ENCODE measurements at places on chromosomes 1 and 21.
A peak's percentile ranks its signal among the peaks of the same experiment; 100 is the strongest.

- no peak for DNase-seq
Measured at GRCh38 chr1:151003180-151003579, 3.5 kb downstream of the MINDY1 start.

- DNase-seq: no peak
Measured at GRCh38 chr21:41175080-41175479, 7.1 kb downstream of the BACE2 start.

- no peak for DNase-seq
Measured at GRCh38 chr21:15144026-15144425, 79.2 kb upstream of the NRIP1 start.

DNA sequence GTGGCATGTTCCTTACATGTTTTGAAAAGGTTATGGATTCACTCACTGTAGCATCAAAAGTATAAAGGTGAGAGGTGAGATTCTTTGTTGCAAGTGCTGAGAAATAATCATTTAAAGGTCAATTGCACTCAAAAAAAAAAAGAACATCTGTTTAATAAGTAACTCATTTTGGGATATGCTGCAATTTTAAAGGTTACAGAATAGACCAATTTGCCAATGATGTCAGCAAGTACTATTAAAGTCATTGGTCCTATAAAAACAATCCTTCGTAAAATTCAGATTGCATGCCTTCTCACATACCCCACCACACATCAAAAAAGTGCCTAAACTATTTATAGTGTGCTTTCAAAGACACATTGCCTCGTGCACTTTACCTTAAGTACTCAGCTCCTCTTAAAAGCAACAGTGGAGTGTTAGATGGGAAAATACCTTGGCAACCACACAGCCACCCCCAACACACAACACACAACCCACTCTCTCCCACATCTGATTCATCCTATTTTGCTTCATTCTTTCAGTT lies 218.2 kb upstream of the ADGRL2 start:
- no peak for DNase-seq

DNA sequence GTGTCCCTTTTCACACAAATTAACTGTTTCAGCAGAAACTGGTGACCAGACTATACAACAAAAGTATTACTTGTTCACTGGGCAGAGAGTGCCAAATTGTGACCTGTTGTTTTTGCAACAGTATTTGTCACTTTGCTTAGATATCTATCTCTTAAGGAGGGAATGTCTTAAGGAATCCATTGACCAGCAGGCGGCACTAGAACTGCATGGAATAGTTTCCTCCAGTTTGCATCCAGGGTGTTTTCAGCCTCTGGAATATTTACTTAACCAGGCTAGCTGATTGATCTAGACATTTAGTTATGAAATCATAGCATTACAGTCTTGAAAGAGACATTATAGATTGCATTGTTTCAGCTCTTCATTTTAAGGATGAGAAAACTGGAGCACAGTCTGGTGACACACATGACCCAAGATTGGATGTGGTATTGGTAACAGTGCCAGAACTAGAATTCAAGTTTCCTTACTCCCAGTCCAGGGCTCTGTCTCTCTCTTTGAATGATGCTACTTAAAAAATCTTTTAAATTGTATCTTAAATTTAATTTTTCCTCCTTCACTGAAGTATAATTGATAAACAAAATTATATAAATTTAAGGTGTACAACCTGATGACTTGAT lies 16.9 kb downstream of the RPTN start:
- DNase-seq: peak; percentile 8

GRCh38 chr1:156439777-156440183 lies 60.8 kb downstream of the MEF2D start:
- DNase-seq: no peak

DNA sequence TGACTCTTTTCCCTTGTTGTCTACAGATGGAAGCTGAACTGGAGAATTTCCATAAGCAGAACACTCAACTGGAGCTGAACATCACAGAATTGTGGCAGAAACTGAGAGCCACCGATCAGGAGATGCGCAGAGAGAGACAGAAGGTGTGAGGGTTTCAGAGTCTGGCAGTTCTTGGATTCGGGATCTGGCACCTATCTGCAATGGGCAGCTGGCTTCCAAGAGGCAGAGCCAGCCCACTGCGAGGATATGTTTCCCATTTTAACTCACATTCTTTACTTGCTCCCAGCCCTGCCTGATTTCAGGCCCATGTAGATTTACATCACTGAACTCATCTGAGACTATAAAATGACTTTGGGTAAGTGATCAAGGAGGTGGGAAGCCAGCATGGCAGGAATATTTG lies 37.3 kb upstream of the TMEM125 start:
- DNase-seq: no peak

DNA sequence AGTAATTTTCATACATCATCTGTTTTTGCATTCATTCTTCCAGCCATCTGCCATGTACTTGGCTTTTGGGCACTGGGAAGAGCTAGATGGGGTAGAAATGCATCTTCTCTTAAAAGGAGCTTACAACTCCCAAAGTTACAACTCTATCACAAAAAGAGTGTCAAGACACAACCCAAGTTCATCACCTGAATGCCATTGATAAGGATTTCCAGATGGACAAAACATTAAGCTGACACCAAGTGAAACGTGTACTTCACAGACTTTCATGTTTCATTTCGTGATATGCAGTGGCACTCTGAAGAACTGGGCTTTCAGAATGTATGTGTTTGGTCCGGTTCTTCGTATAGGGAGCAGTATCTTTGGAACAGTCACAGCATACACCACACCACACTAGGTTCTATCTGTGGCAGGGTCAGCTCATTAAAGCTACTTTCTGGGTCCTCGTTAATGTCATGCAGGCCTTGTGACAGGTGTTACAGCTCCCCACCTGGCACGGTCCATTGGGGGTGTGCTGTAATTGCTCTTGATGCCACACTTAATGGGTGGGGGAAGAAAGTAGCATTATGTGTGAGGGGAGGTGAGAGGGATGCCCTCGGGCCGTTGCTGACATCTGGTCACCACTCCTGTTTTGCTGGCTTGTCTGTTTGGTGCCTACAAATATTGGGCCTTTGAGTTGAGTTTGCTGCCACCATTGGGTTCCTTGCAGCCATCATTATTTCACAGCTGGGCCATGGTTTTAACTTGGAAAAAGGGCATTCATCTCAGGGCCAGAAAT lies 164.9 kb downstream of the NFIA start:
- no peak for DNase-seq

DNA sequence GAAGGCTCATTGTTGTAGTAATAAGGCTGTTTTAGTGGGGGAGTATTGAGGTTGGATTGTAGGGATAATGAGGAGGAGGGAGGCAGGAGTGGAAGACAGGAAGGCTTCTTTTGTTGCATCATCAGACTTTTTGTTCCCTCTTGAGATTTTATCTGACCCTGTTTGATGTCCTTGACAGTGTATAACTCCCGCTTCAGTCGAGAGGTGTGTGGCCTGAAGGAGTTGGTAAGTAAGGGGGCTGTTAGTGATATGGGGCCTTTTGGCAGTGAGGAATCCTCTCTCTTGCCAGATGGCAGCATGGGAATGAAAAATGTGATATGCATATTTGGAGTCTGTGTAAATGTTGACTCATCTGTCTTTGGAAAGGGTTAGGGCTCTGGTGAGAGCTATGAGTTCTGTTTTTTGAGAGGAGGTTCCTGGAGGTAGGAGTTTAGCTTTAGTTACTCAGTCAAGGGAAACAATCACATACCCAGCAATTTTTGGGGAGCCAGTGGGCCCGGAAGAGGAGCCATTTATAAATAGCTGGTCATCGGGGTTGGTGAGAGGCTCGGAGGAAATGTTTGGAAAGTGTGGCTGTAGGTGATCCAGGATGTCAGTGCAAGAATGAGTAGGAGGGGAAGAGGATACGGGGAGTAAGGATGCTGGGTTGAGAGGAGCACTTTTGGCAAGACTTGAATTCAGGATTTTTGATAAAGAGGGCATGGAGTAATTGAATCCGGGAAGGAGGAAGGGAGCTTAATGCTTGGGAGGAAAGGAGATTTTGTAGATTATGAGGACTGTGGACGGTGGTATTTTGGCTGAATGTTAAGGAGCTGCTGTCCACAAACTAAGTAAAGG lies 136.7 kb upstream of the ETV3 start:
- DNase-seq: no peak

DNA sequence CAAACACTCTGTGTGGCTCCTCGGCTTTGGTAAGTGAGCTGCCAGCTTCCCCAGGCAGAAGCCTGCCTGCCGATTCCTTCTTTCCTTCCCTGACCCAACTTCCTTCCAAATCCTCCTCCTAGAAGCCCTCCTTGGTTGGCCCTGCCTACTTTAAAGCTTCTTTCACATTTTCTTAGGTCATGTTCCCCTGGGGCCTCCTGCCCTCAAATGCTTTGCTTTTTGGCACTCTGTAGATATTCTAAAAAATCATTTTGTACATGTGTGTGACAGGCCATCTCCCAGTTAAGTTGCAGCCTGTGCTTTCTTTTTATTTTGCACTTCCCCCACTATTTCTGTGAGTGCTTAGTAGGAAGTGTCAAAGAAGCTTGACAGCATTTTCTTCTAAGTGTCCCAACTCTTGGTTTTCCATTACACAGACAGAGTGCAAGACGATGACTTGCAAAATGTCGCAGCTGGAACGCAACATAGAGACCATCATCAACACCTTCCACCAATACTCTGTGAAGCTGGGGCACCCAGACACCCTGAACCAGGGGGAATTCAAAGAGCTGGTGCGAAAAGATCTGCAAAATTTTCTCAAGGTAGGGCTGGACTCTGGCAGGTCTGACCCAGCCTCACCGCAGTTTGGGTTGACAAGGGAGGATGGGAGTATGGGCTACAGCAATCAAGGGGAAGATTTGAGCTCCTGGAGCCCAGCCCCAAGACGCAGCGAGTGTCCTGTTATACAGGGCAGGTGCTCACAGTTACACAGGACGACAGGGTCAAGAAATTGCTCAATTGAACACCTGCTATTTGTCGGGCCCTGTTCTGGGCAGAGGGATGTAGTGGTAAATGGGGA lies at the start of gene S100A9:
TSS of gene S100A9 (plus strand) at position 2 of the 838 bp plus-strand sequence. CDS start at position 432, 430 bp downstream.
- DNase-seq: no peak

DNA sequence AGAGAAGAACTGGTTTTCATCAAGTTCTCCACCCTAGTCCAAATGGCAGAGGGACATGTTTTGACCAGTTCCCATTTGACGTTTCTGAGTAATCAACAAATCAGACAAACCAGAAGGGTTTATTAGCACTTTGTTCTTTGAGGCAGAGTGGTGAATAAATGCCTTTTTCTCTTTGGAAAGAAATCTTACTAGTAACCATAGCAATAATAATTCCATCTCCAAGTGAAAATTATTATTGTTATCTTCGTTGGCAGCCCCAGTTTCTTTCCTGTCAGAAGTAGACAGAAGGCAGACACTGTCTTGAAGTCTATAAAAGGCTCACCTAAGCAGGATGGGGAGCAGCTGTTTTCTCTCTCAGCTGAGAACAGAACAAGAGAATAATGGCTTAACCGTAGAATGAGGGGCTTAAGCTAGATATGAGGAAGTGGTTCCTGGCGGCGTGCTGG lies 391.6 kb downstream of the PBX1 start:
- no peak for DNase-seq

- DNase-seq: no peak
Measured at GRCh38 chr1:6127587-6128163, 52.4 kb downstream of the CHD5 start.

All from NCI-H446 treated with DMSO at 0.1 percent for 48 hours (cell line).